ENCODE measurements at places on chromosomes 1 and 21.

GRCh38 chr1:198423673-198424072 lies 116.8 kb downstream of the ATP6V1G3 start:
- DNase-seq, result no peak

DNA sequence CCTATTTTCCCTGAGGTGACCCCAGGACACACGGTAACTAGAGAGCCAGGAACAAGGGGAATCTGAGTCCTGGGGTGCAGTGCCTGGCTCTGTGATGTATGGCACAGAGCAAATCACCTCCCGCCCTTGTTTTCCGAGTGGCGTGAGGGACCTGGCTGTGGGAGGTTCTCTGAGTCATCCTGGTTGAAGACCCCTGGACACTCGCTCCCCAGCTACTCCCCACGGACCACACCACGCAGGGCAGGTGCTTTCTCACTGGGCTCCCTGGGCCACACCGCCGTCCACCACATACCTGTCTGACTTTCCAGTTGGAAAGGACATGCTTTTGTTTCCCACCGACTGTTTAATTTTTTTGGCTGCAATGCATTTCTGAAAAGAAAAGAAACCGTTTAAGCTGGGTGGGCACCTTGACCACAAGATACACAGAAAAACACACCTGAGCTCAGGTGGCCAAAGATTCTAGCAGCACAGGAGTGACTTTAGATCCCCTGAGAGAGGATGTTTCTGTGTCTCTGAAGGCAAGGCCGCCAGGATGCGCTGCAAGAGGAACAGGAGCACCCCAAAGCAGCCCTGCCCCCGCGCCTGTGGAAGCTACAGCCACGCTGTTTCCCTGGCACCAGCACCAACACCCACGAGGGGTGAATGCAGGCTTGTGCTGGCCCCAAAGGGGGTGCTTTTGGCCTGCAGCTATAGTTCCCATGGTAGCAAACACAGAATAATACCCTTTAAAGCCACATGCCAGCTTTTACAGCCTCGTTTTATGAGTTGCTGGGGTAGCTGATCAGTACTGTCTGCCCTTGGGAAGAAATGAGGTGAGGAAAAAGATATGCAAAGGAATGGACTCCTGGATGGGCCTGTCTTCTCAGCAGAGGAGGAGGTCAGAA lies 8.1 kb upstream of the SRM start:
- no peak for DNase-seq

GRCh38 chr1:145892486-145893087 lies 6.9 kb upstream of the ANKRD35 start:
- DNase-seq, result no peak

DNA sequence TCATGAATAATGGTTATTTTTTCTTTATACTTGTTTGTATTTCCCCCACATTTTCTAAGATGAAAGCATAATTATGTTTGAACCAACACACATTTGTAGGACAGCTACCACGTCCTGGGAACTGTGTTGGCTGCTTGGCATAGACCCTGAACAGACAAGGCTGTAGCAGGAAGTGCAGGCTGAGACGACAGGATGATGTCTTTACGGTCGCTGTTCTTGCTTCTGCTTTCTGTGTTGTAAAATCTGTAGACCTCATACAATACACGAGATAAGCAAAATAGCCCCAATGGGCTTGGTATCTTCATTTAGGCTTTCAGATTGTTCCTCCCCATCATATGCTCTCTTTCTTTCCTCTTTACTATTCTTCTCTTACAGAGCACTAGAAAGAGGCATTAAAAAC lies 23.3 kb upstream of the OTUD3 start:
- no peak for DNase-seq

DNA sequence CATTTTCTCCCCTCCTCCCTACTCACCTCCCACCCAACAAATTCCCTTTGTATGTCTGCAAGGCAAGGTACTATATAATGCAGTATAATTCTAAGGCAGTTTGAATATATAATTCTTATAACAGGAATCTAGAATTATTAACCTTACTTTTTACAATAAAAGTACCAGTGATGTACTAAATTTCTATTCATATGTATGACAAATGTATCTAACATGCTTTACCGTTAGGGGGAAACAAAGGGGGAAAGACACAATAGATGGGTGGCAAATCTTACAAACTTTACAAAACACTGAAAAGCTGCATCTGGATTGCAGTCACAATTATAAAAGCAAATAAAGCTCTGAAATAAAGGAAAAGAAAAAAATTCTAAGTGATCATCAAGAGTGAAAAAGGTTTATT lies 2.3 kb downstream of the PIK3R3 start:
- no peak for DNase-seq

DNA sequence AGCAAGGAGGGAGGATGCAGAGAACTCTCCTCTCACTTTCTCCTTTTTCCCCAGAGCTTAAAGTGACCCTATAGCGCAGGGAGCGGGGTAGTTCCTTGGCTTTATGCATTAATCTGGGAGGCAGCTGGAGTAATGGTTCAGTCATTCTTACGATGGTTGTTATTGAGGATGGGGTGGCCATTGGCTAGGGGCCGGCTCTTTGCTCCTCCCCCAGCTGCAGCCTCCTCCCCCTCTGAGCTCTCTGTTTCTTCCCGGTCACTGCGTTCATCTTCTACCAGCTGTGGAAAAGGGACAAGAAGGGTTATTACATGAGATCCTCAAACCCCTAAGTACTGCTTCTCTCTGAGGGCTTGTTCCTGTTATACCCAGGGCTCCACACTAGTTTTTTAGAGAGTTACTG lies 8.6 kb downstream of the CERS2 start:
- DNase-seq, result no peak

DNA sequence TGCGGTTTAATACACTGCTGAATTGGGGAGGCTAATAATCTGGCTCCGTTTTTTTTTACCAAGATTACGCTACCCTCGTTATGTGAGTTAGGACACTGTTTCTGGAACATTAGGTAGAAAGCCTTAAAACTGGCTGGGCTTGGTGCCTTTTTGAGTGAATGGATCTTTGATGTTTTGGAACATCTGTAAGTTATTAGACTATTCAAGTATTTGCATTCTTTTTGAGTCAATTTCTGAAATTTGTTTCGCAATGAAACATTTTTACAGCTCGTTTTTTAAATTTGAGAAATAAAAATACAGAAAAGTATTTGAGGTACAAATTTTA lies 106.9 kb downstream of the LTN1 start:
- no peak for DNase-seq

GRCh38 chr1:238409932-238410331 lies 519.2 kb upstream of the ZP4 start:
- no peak for DNase-seq

DNA sequence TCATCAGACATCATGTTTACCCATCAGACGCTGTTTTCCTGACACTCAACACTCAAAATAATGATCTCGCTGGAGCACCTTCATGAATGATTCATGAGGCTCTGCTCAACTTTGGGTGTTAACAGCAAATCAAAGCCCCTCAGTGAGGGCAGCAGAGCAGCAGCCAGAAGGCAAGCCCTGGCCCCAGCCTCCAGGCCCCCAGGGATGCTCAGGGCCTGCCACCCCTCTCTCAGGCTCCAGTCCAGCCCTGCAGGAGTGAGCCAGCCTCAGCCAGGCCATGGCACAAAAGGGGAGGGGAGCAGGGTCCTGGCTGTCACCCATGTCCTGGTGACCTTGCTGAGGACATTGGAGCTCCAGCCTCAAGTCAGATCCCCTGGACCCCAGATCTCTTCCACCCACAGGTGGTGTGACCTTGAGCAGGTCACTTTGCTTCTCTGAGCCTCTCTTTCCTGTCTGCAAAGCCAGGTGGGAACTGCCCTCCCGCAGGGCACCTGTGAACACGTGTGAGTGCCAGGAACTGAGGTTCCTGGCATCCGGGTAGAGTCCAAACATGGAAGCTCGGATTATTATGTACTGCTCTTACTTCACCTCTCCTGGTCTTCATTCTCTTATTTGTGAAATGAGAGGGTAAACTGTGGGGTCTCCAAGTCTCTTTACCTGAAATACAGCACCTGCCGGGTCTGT lies 161.6 kb upstream of the VAMP3 start:
- no peak for DNase-seq

- no peak for DNase-seq
Measured at GRCh38 chr1:48470950-48471690, 884 bp downstream of the SPATA6 start.

DNA sequence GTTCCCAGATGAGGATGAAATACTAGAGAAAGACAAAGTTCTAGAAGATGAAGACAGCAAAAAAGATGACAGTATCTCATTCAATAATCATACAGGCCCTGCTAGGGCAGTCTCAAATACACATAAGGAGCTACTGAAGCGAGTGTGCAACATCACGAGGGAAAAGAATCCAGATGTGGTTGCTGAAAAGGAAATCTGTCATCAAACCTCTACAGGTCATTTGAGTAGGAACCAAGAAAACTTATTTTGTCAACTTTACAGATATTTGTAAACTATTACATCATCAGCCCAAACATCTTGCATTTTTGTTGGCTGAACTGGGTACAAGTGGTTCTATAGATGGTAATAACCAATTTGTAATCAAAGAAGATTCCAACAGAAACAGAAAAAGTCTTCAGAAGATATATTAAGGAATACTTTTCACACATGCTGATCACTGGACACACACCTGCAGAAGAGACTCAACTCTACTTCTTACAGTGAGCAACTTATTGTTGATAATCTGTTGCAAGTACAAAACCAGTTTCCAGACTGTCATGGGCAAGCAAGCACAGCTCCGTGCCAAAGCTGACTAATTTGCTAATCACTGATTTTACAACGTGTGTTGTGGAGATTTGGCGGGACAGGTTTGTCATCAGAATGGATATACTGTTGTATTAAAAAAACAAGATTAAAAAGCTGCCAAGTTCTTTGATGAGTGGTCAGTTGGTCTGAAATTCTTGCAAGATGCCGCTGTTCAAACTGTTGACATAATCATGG lies 42.1 kb downstream of the TRIM33 start:
- DNase-seq, result no peak

DNA sequence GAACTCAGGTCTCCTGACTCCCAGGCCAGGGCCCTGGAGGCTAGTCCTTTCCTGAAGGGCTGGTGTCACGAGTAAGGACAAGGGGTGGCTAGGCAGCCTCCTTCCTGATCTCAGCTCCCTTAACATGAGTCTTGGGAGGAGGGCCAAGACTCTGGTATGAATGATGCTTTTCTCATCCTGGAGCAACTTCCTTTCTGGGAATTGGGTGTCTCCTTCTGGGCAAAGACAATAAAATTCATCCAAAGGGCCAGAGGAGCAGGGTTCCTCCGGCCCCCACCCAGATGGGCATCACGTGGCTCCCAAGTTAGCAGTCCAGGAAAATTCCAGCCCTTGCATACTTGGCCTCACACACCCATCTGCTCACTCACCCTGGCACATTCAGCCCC lies at the start of gene FAM167B:
Gene FAM167B (plus strand): TSS at position 335 of the 386 bp plus-strand sequence. CDS start 200 bp downstream, outside the sequence.
- no peak for DNase-seq

- DNase-seq, result no peak
Measured at GRCh38 chr1:116477429-116477828, 93.4 kb downstream of the CD58 start.

GRCh38 chr1:228913626-228914414 lies 178.5 kb downstream of the RHOU start:
- no peak for DNase-seq

- DNase-seq, result no peak
Measured at GRCh38 chr1:21233490-21233889, 56.8 kb downstream of the ECE1 start.

- DNase-seq, result peak; percentile 14
Measured at GRCh38 chr1:17606826-17607440, 67.4 kb downstream of the ARHGEF10L start.

DNA sequence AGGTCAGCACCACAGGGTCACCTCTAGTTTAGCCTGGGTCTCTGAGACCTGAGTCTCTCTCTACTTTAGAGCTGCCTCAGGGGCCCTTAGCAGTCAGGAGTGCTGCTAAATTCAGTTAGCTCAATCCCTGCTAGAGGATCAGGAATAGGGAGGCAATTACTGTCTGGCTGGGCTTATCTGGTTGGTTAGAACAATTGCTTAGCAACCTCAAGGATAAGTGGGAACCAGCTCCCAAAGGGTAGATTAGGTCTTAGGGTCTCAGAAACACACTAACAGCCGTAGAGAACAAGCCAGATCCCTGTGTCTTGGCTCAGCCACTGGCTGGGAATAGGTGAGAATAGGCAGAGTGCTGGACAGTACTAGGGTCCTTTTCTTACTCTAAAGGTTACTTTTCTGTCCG lies 7.7 kb downstream of the PM20D1 start:
- no peak for DNase-seq

DNA sequence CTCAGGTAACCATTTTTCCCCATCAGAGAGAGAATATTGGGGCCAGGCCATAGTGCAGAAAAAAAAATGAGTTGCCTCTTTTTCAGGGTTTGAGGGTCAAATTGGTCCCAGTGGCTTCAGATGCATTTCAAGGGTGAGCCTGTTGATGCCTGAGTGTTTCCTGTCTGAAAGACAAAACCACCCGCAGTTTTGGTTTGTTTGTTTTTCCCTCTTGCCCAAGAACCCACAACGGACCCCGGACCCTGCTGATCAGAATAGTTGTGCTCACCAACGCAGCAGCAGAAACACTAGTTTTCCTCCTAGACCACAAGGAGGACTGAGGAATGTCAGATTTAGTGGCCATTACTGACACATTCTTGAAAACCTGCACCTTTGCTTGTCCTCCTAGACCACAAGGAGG lies 1433.1 kb downstream of the PLA2G4A start:
- no peak for DNase-seq

DNA sequence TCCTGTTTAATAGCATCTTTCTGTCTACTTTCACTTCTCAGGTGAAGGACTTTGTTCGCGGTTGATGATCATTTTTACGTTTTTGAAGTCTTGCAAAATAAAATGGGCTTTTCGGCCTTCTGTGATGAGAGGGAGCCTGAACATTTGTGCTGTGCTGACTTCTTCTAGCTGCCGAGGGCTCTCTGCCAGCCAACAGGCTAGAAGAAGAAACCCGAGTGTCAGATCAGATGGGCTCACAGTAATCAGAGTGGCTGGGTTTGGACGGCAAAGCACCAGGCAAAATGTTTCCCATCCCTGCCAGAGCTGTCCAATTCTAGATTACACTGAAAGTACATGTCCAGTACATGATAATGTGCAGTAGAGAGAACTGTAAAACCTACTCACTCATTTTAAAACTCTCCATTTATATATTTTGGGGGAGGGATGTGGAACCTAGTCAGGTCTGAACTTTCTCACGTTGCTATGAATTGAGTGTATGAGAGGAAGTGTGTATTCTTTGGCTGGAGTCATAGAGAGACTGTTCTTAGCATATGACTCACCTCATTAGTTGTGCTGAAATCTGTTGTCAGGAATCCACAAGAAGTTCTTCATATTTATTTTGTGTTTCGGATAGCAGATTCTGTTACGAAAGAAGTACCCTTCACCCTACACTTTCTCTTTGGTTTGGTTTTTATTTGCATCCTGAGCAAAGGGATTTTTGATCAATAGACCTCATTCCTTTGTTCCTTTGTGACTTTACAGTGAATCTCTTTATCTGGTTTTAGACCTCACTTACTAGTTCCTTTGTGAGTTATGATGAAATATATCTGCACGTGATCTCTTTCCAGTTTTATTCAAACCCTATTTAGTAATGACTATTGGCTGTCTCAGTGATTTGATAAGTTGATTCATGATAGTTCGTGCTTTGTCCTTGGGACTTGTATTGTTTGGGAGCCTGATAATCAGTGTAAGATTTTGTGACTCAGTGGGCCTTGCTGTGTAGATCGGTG lies 4.8 kb downstream of the ATP1A1 start:
- DNase-seq, result no peak

- no peak for DNase-seq
Measured at GRCh38 chr21:44557491-44558328, 885 bp downstream of the KRTAP10-3 start.

GRCh38 chr1:14263671-14264070 lies 334.8 kb upstream of the KAZN start:
- no peak for DNase-seq

GRCh38 chr1:41891199-41891896 lies 27.4 kb downstream of the HIVEP3 start:
- DNase-seq, result peak; percentile 29
